Parietal lobe (tissue), 2 donors: ENCODE measurements at places on chromosomes 13 and 19. TPM values are rescaled to one million over a fixed set of nuclear protein-coding genes. Genes with fewer than 3 reads are reported as not detected.

Gene RYR1
- 9.1 TPM for total RNA-seq

Gene F10
- not detected for total RNA-seq

Gene NALCN
- total RNA-seq, result 21.6 TPM

Gene OLFM2
- total RNA-seq, result 153 TPM

Gene KRTDAP
- total RNA-seq, result not detected

Gene KLK3
- total RNA-seq, result not detected

Gene ADGRE1
- total RNA-seq, result not detected

Gene SLC5A5
- not detected for total RNA-seq

Gene STAP2
- 1.3 TPM for total RNA-seq

Gene CEACAM8
- total RNA-seq, result not detected

Gene IFNL1
- total RNA-seq, result not detected

Gene CCDC8
- 2.2 TPM for total RNA-seq

Gene ACP5
- total RNA-seq, result not detected

Gene LRG1
- 0.63 TPM for total RNA-seq

Gene RFPL4AL1
- total RNA-seq, result not detected

Gene ZNF729
- not detected for total RNA-seq

Gene C1QTNF9B
- not detected for total RNA-seq

Gene ACER1
- not detected for total RNA-seq
